ENCODE measurements at places on chromosomes 2 and 18.

GRCh38 chr2:65765376-65765775 is 333.0 kb upstream of the SPRED2 start:
- no peak for DNase-seq

DNA sequence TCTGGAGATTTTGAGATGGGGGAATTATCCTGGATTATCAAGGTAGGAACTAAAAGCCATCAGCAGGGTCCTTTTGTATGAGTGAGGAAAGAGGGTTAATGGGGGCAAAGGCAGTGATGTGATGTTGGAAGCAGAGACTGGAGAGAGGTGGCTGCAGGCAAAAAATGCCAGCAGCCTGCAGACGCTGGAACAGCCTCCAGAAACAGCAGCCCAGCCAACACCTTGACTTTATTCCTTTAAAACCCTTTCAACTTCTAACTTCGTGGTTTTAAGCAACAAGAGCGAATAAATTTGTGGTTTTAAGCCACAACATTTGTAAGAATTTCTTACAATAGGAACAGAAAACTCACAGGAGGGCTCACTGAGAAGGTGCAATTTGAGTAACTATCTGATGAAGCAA is 523.1 kb upstream of the HS6ST1 start:
- DNase-seq, result no peak

GRCh38 chr2:144606466-144607095 is 86.7 kb upstream of the ZEB2 start:
- no peak for DNase-seq

DNA sequence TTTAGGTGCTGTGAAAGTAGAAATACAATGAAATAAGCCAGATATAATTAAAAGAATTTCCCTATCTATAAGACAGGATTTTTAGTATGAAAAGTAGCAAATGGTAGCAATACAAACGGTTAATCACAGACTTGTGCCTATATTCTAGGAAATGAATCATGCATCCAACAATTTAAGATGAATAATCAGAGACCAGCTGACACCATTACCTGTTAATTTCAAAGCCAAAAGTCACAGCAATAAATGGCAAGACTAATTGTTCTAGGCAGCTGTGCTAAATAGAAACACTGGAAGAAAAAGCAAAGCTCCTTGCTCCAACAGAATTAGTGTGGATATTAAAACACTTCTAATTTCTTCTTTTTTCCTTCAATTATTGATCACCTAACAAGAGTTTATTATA is 35.1 kb upstream of the MPP4 start:
- DNase-seq, result no peak

- DNase-seq, result no peak
Observed at GRCh38 chr2:205566606-205567168, 115.6 kb upstream of the NRP2 start.

DNA sequence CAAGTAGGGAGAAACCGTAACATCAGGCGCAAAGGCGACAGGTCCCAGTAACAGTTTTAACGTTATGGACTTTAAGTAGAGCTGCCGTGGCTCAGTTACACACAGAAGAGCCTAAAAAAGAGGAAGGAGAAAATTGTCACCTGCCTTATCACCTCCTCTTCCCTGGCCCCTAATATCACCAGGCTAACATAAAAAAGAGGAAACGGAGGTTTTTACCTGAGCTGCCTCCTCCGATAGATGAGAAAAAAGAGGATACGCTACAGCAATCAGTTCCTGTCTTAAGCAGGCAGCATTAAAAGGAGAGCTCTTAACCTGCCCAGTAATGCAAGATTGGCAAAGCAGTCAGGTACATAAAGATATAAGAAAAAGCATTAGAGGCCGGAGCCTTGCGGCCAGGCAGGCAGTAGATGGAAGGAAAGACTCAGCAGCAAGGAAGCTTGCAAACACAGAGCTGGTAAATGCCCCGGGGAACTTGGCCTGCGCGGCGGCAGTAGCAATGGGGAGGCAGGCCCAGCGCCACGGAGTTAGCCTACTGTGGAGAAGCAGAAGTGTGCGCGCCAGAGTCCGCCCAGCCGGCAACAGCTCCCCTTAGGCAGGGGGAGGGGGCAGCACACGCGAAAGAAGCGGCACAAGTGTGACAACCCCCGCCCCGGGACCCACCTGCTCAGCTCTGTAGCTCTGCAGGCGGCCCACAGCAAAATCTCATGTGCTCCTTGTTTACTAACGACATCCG is 116.3 kb upstream of the SCN7A start:
- DNase-seq, result peak; percentile 11

- DNase-seq, result no peak
Observed at GRCh38 chr2:240201866-240202265, 61.4 kb upstream of the OTOS start.

DNA sequence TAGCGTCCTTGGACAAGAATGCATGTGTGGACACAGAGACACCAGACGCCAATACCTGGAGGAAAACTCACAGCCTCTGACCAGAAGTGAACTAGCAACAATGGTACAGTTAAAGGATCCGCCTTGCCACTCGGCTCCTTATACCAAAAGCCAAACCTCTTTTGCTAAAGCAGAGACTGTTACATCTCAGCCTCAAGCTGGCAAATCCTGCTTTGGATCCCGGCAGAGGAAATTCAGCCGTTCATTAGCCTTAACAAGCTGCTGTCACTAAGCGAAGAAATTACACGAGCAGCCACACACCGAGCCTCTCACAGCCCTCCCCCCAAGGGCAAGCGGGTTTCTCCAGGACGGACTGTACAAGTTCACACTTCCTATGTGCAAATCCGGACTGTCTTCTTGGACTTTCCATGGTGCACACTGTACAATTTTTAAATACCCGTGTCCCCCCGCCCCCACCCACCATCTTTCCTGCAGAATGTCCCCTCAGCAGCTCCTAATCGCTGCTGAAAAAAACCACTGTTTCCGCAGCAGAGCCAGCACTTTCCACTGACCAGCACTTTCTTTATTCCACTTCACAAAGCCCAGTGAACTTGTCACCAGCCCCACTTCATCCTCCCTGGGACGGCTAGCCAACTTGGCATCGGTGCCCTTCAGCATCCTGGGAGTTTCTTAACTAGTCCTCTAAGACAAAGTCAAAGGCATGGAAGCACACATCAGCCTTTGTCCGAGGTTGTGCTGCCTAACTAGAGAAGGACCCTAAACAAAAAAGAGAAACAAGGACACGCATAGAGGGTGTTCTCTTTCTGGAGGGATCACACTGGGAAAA is 1.5 kb downstream of the KLF7 start:
- DNase-seq, result no peak

- no peak for DNase-seq
Observed at GRCh38 chr2:231533086-231533776, 3.0 kb upstream of the NMUR1 start.

- DNase-seq, result peak; percentile 51
Observed at GRCh38 chr18:58321986-58322385, 278.0 kb downstream of the NEDD4L start.

DNA sequence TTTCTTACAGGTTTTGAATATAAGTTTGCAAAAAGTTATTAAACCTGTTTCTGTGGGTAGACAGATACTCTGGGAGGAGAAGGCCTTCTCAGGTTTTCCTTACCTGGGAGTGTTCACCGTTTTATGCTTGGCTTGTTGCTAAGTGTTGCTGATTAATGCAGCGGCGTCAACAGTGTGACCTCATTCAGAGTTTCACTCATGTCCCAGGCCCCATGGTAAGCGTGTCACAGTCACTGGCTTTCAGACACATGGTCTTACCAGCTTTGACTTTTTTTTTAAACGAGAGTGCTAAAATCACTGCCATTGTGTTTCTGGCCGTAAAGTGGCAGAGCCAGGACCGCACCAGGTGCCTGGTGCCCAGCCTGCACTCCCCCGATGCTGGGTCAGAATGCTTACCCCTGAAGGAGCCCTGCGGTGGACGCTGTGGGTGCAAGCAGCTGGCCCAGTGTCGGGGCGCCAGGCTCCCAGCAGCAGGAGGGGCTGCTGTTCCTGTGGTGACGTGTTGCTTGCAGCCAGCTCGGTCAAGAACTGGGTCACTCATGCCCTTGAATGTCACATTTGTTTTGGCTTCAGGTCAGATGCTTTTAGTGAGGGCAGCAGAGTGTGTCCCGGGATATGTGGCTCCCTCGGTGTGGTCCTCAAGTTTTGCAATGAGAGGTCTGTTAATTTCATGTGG is 3.5 kb downstream of the CAPN10 start:
- DNase-seq, result no peak

- no peak for DNase-seq
Observed at GRCh38 chr2:110157153-110157793, 41.7 kb upstream of the MALL start.

- no peak for DNase-seq
Observed at GRCh38 chr2:10265329-10266132, 37.2 kb upstream of the HPCAL1 start.

- DNase-seq, result no peak
Observed at GRCh38 chr2:71611247-71611646, 157.9 kb downstream of the DYSF start.

DNA sequence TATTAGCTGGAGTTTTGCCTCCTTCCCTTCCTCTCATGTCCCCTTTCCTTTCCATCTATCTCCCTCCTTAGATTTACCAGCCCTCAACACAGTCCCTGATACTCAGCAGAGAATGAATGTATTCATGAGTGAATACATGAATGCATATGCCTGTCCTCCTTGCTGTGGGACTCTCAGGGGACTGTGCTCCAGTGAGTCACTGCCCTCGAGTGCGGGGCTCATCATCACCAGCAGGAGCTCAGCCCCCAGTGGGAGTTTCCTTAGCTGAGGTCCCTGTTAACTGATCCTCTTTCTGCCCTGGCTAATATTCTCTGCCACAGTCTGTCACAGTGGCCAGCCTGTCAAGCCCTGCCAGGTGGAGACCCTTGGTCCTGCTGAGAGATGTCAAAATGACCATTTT is 104.9 kb upstream of the LHCGR start:
- DNase-seq, result no peak

DNA sequence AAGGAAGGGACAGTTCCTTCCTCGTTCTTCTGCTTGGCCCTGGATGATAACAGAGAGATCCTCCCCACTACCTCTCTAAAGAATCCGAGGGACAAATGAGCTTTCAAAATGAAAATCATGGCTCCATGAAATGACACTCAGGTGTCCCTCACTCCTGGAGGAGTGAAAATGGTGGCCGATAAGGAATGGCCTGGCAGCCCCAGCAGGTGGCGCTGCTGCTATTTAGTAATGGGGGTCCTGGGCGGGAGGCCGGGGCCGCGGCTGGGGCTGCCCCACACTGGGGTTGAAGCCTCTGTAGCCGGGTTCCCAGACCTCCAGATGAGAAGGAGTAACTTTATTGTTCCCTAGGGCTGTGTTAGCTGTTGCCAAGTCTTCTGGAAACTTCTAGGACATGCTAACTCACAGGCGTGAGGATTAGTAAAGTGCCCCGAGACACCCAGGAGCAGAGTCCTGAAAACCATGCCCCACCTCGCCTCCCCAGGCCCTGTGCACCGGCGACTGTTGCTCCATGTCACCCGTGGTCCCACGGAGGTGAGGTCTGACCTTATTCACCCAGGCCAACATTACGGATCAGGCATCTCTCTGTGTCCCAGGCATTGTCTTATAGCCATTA is 138.0 kb downstream of the CTIF start:
- DNase-seq, result peak; percentile 73

DNA sequence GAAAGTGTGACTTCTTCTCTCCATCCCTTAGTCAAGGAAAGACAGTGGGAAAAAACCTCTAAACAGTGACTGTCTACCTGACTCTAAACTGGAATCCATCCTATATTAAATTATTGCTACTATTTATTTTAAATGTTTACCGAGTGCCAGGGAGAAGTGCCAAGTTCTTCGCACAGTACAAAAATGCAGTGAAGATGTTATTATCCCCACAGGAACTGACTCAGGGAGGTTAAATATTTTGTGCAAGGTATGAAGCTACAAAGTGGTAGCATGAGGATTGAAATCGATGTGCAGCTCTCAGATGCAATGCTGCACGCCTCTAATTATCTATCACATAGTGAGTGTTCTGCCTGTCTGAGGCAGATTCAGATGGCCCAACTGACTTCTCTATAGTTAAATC is 91.1 kb downstream of the MEP1B start:
- DNase-seq, result no peak

GRCh38 chr2:226658555-226658954 is 141.1 kb downstream of the IRS1 start:
- no peak for DNase-seq

DNA sequence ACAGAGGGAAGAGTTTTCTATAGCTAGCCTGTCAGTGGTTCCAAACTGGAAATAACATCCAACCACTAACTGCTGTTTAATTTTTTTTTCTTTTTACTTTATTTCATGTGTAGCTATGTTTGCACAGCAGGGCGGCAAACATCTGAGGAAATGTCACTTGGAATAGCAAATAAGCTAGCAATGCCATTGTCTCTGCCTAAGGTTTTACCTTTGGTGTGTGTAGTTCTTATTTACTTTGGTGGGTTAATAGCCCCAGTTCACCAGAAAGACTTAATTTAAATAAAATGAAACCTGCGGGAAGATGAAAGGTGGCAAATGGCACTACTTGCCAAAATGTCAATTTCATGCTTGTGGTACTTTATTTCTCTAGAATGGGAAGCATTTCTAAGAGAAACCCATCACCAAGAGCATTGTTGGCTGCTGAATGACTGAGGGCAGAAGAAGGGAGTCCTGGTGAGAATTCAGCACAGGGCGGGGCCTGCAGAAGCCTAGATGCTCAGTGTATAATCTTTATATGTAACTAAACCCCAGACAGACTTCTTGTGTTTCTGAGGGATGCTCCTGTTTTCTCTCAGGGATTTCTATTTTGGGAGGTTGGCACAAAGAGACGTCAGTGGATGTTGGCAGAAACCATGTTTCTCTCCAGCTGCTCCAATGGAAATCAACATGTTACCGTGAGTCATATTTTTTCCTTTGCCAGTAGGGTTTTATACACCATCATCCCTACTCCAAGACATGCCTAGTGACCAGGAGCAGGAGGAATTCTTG is 300.4 kb upstream of the NT5C1B start:
- DNase-seq, result no peak

DNA sequence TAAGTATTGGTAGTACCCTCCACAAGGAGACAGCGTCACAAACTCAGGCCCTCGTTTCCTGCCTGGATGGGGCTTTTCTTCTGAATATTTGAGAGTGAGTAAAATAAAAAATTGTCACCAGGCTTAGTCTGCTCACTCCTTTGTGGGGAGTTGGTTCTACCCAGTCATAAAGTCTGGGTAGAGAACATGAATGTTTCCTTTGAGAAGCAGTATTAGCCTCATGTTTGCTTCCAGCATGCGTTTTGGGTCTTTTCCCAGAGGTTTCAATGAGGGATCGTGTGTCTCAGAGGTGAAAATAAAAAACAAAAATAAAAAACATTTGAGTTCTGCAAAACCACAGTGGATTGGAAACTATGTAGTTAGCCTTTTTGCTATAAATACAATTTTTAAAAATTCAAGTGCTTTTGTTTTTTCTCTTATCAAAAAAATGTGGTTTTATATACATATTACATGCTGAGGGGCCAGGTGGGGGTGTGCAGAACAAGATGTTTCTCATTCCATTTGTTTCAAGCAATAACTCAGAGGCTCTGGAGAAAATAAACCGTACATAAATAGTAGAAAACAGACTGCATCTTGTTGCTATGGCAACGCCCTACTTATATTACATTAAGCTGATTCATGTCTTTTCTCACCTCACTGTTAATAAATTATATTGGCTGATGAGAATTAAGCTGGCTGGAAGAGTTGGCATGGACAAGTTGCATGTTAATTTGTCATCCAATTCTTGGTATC is 225.4 kb upstream of the FBXO11 start:
- DNase-seq, result no peak

- no peak for DNase-seq
Observed at GRCh38 chr2:240432820-240433801, 2.4 kb upstream of the GPC1 start.

- no peak for DNase-seq
Observed at GRCh38 chr18:48573632-48574283, 34.9 kb downstream of the CTIF start.

- no peak for DNase-seq
Observed at GRCh38 chr2:54387059-54387991, 68.8 kb upstream of the SPTBN1 start.
